CD4-positive, alpha-beta T cell treated with Interferon alpha-2 for 1 hour (primary cell): ENCODE measurements at places on chromosomes 2 and 18.

GRCh38 chr2:124180635-124181034 lies 155.5 kb downstream of the CNTNAP5 start:
- DNase-seq = no peak

DNA sequence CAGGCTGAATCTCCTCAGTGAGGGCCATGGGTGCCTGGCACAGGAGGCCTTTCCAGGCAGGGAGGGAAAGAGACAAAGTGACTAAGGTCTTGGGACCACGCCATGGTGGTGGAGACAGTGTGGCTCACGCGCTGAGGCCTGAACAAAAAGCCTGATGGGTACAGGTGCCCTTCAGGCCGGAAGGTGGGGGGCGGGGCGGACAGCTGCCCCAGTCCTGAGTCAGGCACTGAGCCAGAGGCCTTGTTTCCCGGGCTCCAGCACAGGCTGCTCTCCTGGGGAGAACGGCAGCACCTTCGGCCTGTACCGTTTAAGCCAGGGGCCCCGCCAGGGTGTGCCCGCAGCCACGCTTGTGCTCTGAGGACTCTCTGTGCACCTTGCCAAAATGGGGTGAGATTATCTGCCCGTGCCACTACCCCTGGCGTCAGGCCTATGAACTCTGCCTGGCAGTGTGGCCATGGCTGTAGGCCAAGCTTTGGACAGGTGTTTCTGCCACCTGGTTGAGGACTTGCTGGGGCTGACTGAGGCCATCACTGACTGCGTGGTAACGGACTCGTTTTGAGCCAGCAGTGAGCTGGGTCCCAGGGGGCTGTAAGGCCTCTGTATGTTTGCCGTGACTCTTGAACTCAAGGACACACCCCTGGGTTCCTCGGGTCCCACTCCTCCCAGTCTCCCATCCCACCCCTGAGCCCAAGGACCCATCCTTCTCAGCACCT lies 31.7 kb upstream of the DNMT3A start:
- DNase-seq = no peak

DNA sequence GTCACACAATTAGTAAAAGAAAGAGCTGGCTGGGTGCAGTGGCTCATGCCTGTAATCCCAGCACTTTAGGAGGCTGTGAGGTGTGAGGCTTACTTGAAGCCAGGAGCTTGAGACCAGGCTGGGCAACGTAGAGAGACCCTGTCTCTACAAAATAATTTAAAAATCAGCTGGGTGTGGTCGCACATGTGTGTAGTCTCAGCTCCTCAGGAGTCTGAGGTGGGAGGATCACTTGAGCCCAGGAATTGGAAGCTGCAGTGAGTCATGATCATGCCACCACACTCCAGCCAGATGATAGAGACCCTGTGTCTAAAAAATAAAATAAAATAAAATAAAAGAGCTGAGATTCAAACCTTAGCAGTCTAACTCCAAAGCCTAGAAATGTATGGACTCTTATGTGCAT lies 39.0 kb upstream of the NEDD4L start:
- DNase-seq = no peak

DNA sequence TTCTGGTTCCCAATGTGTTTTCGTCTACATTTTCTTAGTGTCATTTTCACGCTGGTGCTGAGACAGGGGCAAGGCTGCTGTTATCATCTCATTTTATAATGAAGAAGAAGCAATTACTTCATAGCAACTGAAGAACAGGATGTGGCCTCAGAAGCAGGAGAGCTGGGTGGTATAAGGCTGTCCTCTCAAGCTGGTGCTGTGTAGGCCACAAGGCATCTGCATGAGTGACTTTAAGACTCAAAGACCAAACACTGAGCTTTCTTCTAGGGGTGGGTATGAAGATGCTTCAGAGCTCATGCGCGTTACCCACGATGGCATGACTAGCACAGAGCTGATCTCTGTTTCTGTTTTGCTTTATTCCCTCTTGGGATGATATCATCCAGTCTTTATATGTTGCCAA lies 7.3 kb downstream of the IL36G start:
- peak; percentile 32 for DNase-seq

DNA sequence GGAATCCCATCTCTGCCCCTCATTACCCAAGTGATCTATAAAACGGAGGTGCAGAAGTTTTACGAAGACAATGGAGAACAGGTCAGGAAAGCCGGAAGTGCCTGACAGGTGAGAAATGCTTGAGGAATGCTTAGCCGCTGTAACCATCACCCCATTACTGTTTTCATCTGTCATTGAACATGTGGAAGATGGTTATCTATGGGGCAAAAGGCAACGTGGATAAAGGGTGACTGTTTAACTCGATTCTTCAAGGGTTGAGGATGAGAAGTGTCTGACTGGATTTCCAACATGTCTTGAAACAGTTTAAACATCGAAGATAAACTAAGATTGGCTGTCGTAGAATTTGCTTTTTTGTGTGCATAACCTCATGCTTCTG lies 17.3 kb downstream of the HK2 start:
- DNase-seq = no peak

GRCh38 chr2:179770029-179770428 lies 91.4 kb downstream of the ZNF385B start:
- DNase-seq = no peak

DNA sequence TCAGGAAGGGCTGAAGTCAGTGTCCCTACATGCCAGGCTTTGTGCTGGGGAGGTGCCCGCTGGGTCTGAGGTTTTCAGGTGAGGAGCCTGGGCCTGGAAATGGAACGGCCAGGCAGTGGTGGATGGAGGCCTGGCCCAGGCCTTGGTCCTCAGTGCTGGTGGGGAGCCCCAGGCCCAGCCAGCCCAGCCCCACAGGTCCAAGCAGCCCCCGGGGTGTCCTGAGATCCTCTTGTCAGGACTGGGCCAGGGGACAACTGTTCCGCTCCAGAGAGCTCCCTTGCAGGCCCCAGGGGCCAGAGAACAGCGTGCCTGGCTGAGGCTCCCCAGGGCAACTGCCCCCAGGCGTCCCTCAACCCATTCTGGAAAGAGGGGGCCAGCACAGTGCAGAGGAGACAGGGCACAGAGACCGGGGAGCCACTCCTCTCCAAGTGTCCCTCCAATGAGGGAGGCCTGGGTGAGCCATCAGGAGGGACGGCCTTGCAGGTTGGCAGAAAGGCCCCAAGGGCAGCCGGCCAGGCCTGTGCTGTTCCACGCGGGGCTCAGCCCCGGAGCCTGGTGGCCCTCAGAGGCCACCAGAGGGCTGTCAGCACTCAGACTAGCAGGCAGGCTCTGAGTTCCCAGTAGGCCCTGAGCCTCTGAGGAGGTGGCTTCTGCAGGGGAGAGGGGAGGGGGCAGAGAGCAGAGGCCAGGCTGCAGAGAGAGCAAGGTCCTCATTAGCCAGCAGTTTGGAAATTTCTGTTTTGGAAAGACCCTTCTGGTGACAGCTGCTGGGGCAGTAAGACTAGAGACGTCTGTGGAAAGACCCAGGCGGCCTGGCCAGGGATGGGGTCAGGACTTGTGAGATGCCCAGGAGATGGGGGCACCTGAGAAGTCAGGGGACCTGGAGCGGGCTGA lies 29.4 kb upstream of the SNED1 start:
- DNase-seq = no peak

- DNase-seq = no peak
Observed at GRCh38 chr2:207825978-207826377, 56.3 kb upstream of the FZD5 start.

DNA sequence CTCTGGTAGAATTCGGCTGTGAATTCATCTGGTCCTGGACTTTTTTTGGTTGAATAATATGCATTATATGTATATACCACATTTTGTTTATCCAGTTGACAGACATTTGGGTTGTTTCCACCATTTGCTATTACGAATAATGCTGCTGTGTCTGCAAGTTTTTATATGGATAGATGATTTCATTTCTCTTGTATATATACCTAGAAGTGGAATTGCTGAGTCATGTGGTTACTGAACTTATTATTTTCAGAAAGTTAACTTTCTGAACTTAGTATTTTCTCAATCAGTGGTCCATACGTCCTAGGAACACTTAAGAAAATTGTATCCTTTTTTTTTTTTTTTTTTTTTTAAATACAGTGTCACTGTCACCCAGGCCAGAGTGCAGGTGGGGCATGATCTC lies 63.3 kb downstream of the RIF1 start:
- no peak for DNase-seq

GRCh38 chr2:113216891-113217454 lies 43.2 kb downstream of the PSD4 start:
- no peak for DNase-seq

DNA sequence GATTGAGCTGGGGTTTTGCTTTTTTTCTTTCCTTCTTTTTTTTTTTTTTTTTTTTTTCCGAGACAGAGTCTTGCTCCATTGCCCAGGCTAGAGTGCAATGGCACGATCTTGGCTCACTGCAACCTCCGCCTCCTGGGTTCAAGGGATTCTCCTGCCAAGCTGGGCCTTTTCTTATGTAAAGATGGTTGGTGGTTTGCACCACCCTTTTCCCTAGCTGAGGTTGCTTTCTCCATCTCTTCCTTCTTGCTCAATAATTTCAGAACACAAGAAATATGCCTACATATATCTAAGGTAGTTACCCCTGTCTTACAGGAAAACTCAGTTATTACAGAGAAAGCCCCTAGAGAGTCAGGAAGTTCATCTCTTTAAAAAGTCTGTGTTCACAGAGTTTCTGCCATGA lies 7.0 kb downstream of the TTC39C start:
- no peak for DNase-seq

DNA sequence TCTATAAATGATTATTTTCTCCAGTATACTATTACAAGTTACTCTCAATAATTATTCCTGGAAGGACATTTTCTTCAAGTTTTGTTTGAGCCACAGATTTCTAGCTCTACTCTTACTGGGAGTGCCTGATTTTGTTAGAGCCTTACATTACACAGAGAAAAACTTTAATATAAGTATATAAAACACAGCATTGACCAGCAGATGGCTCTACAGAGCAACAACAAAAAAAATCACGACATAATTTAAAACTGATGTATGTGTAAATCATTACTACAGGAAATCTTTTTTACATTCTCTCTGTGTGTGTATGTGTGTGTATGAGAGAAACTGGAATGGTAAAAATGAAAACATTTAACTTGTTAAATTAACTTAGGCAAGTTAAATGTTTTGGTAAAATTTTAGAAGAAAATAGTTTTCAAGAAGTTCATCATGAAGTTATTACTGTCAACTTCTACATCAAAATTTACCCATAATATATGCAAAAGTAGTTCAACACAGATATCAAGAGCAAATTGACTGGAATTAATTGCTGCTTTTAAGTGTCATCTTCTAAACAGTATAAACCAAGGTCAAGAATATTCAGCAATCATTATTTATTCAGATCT lies 103.3 kb downstream of the MDH1 start:
- no peak for DNase-seq

GRCh38 chr2:174171686-174172445 lies 76.5 kb downstream of the OLA1 start:
- no peak for DNase-seq

DNA sequence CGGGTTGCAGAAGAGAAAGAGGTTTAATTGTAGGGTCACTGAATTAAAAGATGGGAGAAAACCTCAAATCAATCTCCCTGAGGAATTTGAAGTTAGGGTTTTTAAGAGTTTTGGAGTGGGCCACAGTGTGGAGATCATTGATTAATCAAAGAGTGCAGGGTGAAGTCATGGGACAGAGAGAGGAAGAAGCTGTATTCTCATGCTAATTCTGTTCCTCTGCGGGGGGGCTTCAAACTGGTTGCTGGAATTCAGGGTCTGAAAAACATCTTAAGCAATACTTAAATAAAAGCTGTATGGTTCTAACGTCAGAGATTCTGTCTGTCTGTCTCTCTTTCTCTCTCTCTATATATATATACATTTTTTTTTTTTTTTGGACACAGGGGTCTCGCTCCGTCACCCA lies 169.8 kb upstream of the SPATS2L start:
- DNase-seq = no peak

- DNase-seq = no peak
Observed at GRCh38 chr2:138267902-138268254, 233.7 kb upstream of the SPOPL start.

DNA sequence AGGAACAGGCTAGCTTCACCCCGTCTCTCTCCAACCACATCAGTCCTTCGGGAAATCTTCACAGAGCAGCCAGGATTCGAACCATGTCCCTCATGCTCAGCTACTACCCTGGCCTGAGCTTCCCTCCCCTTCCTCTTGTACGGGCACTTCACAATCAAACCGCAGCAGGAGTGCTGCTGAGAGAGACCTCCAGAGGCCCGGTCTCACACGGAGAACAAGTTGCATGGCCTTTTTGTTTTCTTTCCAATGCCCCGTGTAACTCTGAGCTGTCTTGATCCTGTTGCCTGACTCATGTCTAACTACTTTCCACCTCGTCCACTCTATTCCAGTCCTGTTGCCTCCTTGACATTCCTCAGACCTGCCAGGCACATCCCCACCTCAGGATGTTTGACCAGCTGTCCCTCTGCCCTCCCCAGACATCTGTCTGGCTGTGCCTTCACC lies 25.4 kb downstream of the FBLN7 start:
- no peak for DNase-seq

DNA sequence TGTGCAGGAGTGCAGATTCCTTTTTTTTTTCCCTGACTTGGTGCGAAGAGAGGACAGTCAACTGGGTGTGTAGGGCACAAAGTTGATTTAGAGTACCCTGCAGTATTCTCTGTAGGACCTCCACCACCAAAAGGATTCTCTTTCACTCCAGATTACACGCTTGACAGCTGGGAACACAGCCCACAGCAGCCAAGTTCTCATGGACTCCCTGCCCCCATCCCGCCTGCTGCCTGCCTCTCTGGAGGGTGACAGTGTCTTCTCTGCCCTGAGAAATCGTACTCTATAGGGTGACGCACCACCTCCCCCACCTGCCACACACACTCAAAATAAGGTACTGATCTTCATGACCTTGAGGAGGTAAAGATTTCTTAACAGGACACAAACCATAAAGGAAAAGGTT lies 26.6 kb upstream of the IHH start:
- no peak for DNase-seq

DNA sequence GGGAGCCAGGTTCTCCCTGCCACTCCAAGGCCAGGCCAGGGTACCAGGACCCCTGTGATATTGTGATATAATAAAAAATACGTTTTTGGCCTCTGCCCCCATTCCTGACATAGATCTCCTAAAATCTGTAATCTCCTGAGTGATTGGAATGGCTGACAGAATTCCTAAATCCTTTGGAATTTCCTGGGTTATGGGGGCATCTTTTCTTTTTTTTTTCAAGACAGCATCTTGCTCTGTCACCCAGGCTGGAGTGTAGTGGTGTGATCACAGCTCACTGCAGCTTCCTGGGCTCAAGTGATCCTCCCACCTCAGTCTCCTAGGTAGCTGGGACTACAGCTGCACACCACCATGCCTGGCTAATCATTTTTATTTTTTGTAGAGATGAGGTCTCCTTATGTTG lies 26.2 kb upstream of the TUBB6 start:
- no peak for DNase-seq

- DNase-seq = no peak
Observed at GRCh38 chr18:8399138-8399537, 210.1 kb upstream of the RAB12 start.

DNA sequence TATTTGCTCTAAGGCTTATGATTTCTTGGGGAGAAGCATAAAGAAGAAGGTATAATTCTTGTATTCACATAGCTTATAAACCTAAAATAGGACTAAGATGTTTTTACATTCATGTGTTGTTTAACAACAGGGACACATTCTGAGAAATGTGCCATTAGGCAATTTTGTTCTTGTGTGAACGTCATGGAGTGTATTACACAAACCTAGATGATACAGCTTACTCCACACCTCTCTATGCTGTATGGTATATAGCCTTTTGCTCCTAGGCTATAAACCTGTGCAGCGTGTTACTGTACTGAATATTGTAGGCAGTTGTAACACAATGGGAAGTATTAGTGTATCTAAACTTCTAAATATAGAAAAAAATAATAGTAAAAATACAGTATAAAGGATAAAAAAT lies 92.1 kb downstream of the PHLPP1 start:
- no peak for DNase-seq

GRCh38 chr2:39405364-39405763 lies 31.7 kb downstream of the MAP4K3 start:
- no peak for DNase-seq

- peak; percentile 37 for DNase-seq
Observed at GRCh38 chr2:200575957-200576356, 9.9 kb upstream of the AOX1 start.
